Stimulated activated naive CD8-positive, alpha-beta T cell treated with anti-CD3 and anti-CD28 coated beads, Interleukin-15, Interleukin-2, amounts not matched to agents 100 U/mL and 50 U/mL, for 24 hours (primary cell): ENCODE measurements at places on chromosomes 7 and 10.

DNA sequence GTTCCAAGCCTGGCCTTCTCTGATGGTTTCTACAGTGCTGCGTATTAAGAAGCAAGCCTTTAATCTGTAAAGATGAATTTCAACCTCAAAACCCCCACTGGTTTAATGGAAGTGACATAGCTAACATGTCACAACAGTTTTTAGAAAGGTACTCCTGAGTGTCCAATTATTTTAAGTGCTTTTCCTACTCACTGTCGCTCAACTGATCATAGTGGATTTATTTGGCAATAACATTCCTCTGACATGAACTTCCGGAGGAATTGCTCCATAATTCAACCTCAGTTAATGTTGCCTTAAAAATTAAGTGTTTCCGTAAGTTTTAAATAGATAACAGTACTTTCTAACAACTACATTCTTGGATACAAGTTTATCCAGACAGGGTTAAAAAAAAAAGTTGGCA lies 57.5 kb downstream of the AGMO start:
- DNase-seq: no peak

DNA sequence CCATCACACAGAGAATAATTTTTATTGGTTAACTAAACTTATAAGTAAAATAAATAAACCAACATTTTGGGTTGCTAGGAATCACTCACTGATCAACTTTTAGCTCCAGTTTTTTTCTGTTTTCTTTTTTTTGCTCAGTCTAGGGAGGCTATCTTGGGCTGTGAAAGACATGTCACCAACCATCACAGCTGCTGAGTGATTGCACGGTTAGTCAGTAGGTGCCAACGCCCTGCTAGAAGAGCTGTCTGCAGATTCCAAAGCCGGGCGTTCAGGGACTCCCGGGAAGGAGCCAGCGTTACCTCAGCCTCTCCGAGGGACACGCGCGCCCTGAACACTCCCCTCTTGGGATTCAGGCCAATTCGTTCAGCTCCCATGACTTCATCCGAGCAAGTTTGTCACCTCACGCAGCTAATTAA lies 604 bp upstream of the STAM start:
- no peak for DNase-seq

DNA sequence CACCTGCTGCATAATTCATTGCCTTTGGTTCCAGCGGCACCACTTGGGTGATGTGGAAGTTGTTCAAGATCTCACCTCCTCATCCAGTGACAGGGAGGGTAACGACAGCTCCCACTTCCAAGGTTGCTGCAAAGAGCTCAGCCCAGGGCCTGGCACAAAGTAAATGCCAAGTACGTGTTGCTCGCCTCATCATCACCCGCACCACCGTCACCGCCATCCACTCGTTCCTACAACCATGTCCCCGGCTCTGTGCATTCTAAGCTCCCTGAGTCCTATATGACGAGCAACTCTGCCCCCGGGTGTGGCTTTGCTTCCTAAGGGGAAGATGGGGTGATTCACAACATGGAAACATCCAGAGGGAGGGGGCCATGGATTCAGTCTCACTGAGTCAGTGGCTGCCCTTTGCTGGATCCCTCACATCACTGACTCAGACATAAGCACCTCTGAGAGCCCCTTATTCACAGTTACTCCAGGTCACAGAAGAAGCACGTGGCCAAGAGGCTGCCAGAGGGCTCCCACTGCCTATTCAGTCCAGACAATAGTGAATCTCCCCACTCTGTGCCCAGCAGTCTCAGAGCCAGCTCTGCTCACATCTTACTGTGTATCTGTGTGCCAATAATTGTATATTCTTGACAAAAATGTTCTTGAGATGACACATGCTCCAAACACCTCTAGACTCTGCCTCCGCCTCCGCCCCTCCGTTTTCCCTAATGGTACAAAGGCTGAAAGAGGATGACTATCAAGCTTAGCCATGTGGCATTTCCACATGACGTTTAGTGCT lies 159.1 kb downstream of the GFRA1 start:
- DNase-seq: no peak

- no peak for DNase-seq
These were observed 39.2 kb upstream of the RPA3 start for GRCh38 chr7:7757576-7757975.

DNA sequence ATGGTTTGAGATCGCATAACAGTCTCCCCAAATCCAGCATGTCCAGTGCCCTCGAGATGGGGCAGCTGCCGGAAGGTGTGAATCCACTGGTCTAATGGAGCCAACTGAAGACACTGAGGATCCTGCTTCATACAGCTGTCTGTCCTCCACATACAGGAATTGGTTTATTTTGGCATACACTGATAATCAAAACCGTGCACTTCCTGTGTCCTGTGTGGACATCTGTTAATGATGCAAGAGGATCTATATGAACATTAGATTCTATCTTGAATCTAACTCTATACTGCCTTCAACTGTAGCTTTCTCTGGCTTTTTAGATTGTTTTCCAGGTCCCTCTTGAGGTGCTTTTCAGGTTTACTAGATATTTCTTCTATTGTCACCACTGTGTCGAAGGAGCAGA lies 3.0 kb upstream of the JAZF1 start:
- no peak for DNase-seq

GRCh38 chr10:132205650-132206376 lies 19.1 kb downstream of the DPYSL4 start:
- DNase-seq: no peak

DNA sequence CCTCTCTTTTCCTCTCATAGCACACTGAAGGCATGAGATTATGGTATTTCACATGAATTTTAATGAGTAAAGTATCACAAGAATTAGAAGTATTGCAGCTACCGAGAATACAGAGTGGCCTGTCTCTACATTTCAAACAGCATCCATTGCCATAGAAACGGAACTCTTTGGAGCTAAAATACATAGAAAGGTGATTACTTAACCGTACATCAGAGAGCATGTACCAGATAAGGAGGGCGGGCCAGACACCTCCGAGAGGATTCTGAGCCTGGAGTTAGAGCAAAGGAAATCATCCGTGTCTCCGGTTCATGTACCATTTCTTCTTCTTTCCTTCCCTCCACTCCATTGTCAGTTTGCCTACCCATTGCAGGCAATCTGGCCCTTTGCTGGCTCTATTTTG lies 196.7 kb downstream of the KLF6 start:
- no peak for DNase-seq

GRCh38 chr7:51230723-51231122 lies 85.9 kb downstream of the COBL start:
- no peak for DNase-seq

- no peak for DNase-seq
These were observed 113.4 kb downstream of the ABCC2 start for GRCh38 chr10:99895867-99896266.

GRCh38 chr10:33288127-33288526 lies 46.3 kb downstream of the NRP1 start:
- DNase-seq: no peak

DNA sequence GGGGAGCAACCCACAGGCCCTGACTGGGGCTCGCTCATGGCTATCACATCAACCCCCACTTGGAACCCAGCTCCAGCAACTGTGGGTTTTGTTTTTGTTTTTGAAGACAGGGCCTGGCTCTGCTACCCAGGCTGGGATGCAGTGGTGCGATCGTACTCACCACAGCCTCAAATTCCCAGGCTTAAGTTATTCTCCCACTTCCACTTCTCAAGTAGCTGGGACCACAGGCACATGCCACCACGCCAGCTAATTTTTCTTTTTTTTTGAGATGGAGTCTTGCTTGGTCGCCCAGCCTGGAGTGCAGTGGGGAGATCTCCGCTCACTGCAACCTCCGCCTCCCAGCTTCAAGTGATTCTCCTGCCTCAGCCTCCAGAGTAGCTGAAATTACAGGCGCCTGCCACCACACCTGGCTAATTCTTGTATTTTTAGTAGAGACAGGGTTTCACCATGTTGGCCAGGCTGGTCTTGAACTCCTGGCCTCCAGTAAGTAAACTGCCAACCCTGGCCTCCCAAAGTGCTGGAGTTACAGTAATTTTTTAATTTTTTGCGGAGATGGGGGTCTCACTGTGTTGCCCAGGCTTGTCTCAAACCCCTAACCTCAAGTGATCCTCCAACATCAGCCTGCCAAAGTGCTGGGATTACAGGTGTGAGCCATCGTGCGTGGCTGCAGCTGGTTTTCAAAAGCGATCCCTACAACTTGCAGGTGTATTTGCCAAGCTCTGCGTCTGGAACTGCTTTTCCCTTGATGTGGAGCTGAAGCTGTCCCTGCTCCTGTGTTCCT lies 228.7 kb downstream of the SKIDA1 start:
- no peak for DNase-seq

GRCh38 chr7:29005829-29006228 lies 47.7 kb upstream of the TRIL start:
- DNase-seq: no peak

DNA sequence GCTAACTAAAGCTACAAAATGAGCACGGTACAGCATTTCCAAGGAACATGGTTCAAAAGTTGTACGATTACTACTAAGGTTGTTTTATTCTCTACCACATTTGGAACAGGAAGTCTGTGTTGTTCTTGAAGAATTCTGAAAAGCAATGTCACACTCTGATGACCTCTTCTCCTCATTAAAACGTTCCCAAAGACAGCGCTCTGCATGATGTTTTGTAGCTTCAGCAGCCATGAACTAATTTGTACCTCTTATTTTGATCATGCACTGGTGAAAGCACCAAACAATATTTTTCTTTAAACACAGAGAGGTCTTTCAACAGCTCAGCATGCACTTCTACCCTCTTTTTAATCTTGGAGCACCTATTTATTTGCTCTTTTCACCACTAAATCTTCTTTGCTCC lies 75.0 kb upstream of the TES start:
- no peak for DNase-seq

DNA sequence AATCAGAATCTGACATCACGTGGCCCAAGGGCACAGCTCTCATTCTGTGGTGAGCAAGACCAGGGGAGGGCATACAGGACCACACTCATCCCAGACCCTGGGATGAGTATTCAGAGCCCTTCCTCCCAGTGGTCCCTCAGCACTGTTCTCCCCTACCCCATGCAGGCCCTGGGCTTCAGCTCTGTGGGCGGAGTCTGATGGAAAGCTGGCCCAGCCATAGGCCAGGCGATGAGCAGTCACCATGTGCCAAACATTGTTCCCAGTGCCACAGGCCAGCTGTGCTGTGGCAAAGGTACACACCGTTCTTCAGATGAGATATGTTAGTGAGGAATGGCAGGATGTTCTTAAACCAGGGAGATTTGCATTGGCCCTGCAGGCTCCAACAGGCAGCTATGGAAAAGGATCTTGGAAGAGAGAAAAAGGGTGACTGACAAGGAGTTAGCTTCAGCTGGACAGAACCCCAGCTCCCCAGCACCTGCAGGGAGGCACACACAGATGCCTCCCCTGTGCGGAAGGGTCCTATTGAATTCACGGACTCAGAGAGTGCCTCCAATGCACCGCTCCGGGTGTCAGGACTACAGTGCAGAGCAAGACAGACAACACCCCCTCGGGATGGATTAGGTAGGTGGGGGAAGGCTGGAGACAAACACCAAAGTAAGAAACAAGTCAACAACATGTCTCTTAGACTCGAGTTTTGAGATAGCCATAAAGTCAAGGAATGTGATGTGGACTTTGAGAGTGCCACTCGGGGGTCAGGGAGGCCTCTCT lies 596.0 kb upstream of the MGMT start:
- DNase-seq: no peak

DNA sequence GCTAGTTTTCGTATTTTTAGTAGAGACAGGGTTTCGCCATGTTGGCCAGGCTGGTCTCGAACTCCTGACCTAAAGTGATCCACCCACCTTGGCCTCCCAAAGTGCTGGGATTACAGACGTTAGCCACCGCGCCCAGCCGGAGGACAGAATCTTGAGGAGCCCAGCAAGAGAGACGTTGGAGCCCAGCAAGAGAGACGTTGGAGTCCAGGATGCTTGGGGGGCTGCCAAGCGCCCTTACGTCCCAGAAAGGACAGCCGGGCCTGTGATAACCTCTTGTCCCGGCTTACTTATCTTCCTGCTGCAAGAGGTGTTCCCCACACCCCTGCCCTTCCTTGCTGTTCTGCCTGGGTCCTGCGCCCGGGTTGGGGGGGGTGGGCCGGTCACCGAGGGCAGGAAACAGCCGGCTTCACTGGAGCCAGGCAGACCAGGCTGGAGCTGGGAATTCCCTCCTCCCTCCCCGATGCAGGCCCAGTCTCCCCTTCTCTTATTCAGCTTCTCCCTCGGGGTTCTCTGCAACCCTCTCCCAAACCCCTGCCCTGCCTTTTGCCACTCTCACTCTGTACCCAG lies 1.9 kb upstream of the EPHB4 start:
- DNase-seq: no peak

DNA sequence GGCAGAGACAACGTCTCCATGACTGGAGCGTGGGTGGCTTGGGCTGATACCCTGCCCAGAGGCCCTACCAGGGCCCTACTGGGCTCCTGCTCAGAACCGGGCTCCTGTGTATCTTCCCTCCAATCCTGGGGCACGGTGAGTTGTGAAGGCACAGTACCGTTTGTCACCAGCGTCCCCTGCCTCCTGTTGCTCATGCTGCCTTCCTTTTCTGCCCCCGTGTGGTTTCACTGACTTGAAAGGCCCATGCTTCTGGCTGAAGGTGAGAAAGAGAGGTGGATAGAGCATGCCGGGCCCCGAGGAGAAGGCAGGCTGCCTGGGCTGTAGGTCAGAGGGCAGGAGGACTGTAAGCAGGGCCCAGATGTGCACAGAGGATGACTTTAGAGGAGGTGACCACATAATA lies 9.1 kb upstream of the DMBT1 start:
- peak; percentile 49 for DNase-seq

GRCh38 chr10:77024461-77024860 lies 613.1 kb downstream of the KCNMA1 start:
- DNase-seq: no peak

- DNase-seq: no peak
These were observed 378.2 kb upstream of the MYO3A start for GRCh38 chr10:25555865-25556264.

DNA sequence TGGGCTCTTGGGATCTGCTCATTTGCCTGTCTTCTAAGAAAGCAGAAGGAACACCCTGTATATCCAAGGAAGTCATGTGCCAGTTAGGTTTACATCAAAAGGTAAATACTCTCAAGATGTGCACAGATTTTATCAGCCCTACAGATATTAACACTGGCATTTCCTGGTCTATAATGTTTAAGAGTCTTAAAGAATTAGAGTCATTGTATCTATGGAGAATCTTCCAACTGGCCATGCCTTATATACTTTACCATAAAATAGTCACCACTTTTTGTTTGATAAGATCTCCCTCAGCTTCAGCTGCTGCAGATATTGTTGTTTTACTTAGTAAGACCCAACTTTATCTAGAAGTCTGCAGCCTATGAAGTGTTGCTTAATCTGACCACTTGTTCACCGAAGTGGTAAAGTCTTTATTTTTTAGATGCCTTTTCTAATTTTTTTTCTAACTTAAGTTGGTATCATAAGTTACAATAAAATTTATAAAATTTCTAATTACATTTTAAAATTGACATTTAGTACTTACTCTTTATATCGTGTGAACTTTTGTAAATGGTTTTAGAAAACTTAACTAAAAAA lies 58.5 kb downstream of the CPED1 start:
- no peak for DNase-seq
